ENCODE measurements at places on chromosomes 1 and 21.

DNA sequence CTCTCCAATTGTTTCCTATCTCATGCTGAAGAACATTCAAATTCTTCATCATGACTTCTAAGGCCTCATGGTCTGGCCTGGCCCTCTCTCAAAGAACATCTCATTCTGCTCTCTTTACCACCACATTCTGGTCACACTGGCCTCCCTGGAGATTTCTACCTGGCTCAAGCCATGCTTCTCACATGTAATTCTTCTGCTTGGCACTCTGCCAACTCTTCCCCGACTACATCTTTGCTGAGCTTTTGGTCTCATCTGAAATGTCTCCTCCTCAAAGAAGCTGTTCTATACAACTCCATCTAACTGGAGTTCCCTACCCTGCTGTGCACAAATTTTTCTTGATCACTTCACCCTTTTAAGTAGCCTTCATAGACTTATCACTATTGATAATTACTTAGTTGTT, 1.4 kb upstream of the TBX19 start:
- no peak for DNase-seq

DNA sequence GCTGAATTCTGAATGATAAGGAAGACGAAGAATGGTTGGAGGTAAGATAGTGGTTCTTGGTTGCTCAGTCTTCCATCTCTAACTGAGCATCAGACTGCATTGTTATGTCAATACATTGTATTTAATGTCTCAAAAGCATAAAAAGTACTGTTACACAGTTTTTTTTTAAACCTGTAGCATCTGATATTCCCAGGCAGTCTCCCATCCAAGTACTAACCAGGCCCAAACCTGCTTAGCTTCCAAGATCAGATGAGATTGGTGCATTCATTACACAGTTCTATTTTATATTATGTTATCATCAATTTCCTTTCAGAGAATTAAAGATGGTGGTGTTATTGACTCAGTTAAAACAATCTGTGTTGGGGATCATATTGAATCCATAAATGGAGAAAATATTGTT, 48.9 kb downstream of the GIPC2 start:
- DNase-seq: no peak

DNA sequence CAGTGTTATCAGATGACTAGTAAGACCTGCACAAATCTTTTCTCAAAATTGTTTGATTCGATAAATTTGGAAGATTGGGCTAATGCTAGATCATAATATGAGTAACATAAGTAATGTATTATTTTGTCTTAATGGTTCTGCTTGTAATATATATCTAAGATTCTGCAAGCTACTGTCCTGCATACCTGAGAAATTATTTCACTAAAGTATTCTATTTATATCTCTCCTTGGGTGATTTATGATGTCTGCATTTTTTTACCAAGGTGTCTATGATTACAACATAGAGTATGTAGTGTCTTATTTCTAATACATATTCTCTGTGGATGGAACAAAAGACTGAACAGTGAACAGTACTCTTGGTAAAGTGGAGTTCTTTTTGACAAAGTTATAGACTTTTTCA, 166.6 kb downstream of the CLEC20A start:
- DNase-seq: no peak

DNA sequence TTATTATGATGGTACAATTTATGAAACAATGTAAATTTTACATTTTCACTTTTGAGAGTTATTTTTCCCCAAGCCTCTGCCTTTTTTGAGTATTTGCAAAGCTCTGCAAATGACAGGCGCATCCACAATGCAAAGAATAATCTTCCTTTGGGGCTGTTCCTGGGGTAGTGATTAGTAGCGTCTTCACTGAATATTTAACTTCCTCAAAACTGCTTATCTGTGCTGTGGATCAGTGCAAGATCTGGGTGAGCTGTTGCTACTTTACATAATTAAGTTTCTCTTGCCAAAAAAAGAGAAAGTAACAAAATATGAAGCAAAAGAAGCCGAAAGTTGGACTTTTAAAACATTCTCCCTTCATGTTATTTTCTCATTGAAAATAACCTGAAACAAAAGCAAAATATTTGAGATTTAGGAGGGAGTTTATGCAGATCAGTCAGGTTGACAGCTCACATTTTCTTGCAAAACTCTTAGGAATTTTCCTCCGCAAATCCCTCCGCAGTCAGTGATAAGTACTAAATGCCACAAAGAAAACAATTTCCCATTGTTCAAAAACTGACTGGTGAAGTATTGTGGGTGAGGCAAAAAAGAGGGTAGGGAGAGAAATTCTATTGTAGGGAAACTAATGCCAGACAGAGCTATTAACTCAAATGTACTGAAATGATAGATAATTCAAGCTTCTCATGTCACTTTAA, 276.4 kb upstream of the B3GALT2 start:
- DNase-seq: no peak

DNA sequence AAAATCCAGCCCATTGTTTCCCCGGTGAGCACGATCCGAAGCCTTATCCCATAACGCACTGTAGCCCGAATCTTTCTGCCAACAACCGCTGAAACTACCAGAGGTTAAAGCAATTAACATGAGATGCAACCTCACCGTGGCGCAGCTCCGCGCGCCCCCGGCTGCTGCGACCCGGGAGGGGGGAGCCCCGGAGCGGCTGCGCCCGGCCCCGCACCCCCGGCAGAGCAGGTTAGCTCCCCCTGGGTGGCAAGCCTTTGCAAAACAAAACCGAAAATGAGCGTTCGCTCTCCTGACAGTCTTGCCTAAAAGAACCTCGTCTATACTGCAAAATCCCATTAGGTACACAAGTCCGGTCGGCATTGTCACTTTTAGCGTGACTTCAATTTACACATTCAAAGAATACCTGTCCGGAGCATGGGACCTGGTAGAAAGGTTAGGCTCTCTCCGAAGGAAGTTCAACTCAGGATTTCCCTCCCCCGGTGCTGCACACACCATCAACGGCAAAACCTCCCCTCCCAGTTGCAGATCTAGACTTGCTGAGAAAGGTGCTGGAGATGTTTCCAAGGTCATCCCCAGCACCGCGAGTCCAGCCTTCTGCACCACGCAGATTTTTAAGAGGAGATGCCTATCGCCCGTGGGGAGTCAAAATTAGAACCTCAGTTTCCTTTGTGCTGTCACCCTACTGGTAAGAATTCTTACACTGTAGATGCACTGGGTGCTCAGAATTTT, 107.5 kb downstream of the ZNF281 start:
- DNase-seq: no peak

DNA sequence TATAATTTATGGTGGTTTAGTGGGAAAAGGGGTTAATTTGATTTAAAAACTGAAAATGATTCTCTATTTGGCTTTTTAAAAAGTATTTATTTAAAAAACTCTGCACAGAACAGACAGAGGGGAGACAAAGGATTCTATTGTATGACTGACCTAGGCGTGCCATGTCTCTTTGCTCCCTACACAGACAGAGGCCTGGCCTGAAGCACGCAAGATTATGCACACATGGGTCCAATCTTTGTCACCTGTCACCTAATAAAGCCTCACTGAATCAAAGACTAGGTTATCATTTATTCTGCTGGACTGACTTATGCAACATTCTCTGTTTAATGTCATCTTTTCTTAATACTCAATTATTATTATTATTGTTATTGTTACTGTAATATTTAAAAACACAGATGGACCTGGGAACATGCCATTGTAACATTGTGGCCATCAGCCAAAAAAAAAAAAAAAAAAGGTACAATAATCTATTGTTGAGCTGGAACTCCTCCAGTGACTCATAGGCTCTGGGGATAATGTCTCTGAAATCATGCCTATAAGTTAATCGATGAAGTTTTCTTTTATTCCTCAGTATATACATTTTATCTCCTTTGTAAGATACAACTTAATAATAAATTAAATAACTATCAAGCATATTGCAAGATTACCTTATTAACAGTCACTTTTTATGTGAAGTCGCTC, 112.1 kb downstream of the RUNX1 start:
- DNase-seq: no peak

DNA sequence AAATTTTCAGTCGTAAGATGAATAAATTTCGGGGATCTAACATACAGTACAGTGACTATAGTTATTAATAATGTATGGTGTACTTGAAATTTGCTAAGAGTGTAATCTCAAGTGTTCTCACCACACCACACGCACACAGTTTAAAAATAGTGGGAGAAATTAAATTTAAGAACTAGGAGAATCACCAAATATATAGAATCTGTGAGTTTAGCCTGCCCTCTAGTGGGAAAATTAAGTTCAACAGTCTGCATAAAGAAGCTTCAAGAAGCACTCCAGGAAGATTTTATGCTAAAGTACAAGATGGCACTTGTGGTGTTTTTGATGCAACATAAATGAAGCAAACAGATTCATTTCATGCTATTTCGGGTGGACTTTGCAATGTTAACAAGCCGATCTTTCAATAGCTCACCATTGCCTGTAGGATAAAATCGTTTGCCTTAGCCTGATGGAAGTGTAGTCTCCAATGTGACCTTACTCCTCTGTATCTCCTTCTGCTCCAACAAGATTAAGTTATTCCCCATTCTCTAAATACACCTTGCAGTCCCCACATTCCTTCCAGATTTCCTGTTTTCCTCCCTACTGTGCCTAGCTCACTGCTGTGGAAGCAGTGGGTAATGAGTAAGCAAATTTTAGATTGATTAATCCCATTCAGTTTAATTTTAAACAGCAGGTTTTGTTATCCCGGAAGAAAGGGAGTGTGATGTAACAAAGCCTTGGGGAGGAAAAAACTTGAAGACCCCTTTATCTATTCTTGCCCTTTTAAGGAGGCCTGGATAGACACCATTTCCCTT, 8.7 kb upstream of the PIK3C2B start:
- DNase-seq: no peak

DNA sequence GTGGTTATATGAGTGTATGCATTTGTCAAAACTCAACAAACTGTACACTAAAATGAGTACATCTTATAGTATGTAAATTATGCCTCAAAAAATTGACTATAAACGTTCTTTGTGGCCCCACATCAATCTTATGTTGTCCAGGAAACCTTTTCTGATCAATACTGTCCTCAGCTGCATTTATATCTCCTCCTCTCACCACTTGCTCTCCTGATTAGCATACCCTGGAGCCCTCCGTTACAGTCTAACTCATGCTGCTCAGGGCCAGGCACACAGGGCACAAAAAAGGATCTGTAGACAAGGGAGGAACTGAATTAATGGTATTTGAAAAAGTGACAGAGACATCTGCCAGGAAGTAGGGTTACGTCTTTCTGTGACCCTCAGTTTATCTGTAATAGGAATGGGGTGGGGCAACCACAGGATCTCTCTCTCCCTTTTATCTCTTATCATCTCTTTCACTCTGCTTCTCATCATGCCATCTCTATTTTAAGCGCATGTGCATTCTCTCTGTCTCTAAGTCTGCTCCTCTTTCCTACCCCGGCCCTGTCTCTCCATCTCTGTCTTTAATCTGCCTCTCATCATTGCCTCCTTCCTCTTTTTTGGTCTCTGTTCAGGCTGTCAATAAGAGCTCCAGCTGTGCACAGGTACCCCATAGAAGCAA, 7.0 kb upstream of the TAL1 start:
- no peak for DNase-seq

DNA sequence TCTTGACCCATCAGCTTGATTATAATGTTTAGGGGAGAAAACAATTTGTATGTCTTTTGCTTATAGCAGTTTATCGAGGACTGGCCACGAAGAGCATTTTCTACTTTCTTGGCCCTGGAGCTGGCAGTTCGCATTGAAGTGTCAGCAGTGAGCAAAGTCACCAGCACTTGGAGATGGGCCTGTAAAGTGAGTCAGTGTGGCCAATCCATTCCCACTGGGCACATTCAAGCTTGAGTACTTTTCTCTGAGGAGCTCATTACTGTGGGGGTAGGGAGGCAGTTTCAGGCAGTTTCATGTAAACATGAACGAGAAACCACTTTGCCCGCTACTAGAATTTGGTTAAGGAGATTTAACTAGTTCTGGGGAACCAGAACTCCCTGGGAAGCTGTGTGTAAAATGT, 164.8 kb downstream of the PRDM2 start:
- no peak for DNase-seq
